Hypothalamus (tissue), 51 donors: ENCODE measurements at places on chromosomes 2 and 18.

DNA sequence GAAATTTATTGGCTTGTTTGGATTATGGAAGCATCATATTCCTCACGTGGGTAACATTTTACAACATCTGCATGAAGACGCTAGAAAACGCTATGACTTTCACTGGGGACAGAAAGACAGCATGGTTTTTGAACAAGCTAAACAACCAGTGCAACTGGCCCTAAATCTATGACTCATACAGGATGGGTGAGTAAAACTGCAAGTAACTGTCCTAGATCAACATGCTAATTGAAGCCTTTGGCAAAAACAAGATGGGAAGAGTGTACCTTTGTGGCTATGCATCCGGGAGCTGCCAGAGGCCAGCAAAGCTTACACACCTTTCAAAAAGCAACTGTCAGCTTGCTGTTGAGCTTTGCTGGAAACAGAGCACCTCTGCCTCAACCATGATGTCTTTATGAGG lies 1096.0 kb upstream of the DDX18 start:
- DNase-seq = no peak

- DNase-seq = no peak
Measured at GRCh38 chr18:62660691-62661090, 54.6 kb upstream of the PHLPP1 start.

DNA sequence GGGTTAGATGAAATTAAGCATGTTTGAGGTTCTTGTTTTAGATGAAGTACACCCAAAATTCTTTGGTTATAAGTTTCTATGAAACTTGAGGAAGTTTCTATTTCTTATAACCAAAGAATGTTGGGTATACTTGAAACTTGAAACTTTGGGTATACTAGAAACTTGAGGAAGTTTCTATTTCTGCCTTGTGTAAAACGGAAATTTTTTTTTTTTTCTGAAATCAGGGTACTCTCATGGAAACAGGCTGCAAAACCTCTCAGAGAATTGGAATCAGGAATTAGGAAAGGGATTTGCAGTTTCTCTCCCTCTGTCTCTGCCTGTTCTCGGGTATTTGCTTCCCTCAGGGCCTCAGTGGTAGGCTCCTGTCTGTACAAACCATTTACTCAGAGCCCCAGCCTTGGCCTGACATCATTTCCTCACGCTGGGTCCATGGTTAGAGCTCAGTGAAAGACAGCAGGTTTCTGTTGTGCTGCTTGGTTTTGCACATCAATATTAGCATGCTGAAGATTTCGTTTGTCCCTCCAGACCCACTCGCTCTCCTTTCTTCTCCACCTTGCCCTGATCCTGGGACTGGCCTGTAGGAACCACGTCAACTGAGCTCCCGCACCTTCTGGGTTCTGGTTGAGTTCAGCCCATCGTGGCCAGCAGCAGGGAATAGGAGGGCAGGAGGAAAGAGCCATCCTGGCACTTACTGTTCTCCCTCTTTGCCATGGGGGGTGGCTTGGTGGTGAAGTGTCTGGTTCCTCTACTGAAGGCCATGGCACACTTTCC lies 106.4 kb downstream of the POLR1A start:
- no peak for DNase-seq

DNA sequence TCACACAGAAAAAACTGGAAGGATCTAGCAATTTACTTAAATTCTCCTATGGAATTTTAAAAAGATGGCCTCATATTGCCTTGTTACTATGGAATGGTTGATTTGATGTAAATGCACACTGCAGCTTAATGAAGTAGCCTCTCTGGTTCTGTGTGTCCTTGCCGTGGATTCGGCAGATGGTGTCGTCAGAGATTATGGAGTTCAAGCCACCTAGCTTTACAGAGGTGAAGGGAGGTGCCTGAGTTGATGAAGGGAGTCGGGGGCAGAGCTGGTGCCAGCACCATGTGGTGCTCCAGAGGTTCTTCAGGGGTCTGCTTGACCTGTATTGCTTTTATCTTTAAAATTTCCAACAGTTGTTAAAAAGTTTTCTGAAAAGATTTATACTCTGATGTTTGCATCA lies 48.8 kb downstream of the ASAP2 start:
- DNase-seq = no peak

- no peak for DNase-seq
Measured at GRCh38 chr18:48992791-48993555, 42.2 kb upstream of the SMAD7 start.

DNA sequence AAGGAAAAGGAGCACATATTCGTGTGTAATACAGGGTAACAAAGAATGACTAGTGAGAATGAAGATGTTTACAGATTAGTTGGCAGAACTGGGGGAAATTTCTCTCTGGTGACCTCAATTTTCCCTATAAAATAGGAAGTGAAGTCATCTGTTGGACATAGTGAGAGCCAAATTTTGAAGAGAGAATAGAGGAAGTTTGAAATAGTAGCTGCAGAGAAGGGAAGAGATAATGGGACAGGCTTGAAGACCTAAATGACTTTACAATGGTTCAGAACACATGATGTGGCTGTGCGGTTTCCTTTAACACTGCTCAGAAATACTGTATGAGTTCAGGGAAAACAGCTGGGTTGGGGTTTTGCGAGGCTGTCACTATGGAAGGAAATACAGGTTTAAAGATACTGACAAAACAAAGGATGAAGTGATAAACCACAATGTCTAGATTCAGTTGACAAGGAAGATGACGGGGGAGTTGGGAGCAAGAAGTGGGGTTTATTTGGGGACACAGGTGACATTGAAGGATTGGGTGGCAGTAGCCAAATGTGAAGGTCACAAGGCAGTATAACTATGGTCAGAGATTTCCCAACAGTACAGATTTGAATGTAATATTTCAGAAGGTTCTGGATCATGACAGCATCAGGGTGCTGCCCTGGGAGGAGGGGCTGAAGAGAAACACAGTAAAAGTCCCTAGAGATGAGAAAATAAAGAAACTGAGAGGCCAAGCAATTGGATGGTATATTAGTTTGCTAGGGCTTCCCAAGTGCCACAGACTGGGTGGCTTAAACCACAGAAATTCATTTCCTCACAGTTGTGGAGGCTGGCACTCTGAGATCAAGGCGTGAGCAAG lies 82.6 kb upstream of the TANK start:
- DNase-seq = no peak
